ENCODE measurements at places on chromosomes 12 and 14.

- DNase-seq = no peak
Observed at GRCh38 chr12:101231636-101232035, 21.6 kb upstream of the SLC5A8 start.

DNA sequence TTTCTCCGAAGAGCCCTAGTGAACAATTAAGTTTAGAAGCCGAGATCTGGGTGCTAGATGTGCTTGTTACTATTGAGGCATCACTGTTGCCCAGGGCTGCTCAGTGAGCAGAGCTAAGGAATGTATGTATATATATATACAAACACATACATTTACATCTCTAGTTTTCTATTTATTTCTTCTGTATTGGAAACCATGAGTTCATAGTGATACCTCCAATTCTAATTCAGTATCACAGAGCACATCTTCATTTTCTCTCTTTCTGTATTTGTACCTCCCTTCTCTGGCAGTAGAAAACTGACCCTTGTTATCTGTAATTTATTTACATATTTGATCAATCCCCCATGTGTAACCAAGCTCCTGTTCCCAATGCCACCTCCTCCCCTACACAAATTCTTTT, 40.7 kb upstream of the FUT8 start:
- no peak for DNase-seq

GRCh38 chr14:71675126-71675899, 256.9 kb upstream of the RGS6 start:
- DNase-seq = no peak

DNA sequence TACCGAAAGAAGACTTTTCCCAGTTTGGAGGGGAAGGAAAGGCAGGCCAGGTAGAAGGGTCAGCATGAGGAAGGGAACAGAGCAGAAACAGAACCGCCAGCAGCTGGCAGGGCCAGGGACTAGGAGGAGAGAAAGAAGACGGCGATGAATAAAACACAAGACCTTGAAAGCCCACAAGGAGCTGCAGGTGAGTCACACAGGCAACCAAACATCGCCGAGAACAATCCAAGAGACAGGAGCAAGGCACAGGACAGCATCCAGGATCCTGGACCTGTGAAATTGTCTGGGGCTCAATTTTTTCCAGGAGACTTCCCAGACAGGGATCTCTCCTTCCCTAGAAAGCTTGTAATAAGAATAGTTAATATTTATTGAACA, 47.3 kb downstream of the NUAK1 start:
- DNase-seq = peak; percentile 49

- DNase-seq = no peak
Observed at GRCh38 chr12:121649322-121649721, 20.1 kb downstream of the MORN3 start.

DNA sequence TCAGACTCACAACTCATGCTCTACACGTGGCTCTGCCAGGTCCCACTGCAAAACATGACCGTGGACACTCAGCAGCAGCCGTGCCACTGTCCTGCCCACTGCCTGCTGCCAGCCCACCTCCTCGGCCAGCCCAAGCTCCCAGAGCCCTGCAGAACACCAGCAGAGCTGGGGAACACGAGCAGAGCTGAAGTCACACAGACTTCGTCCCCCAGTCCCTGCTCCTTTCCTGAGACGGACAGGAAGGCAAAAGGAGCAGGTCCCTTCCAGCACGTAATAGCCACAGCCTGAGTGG, 152.1 kb downstream of the DPF3 start:
- DNase-seq = no peak

Measured in cardiac fibroblast (primary cell).